Suppressor macrophage treated with lipopolysaccharide for 1 hour (primary cell): ENCODE measurements at places on chromosomes 12 and 14.
A peak's percentile ranks its signal among the peaks of the same experiment; 100 is the strongest.

GRCh38 chr14:102078831-102079699 lies 7.8 kb downstream of the HSP90AA1 start:
- no peak for DNase-seq

GRCh38 chr12:12902036-12902435 lies 10.7 kb downstream of the GPRC5A start:
- DNase-seq = no peak

DNA sequence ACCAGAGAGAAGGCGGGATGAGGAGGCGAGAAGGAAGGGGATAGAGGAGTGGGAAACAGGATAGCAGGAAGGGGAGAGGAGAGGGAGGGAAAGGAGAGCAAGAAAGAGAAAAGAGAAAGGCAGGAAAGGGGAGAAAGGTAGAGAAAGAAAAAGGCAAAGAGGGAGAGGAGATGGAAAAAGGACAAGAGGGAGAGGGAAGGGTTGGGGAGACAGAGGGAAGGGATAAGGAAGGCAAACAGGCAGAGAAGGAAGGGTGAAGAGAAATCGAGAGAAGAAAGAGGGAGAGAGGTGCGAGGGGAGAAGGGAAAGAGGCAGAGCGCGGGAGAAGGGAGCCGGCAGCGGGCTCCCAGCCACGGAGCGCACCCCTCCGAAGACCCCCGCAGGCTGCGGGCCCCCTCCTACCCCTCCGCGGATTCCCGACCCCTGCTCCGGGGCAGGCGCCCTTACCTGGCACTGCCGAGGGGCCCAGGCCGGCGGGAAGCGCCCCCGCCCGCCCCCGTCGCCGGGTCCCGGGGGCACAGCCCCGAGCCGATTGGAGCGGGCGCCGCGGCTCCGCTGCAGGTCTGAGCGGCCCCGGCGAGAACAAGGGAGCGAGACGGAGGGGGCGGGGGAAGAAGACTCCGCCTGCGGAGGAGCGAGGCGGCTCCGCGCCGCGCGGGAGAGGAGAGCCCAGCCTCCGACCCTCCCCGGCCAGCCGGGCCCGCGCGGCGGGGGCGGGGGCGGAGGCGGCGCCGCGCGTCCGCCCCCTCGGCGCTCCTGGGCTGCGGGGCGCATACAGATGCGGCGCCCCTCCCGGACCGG lies at the start of gene CDH24:
CDH24 (minus strand) TSS at position 565 of the 801 bp plus-strand sequence. CDS start 1,787 bp downstream, outside the sequence.
- peak; percentile 52 for DNase-seq

- DNase-seq = no peak
Measured at GRCh38 chr12:2268471-2269286, 215.9 kb downstream of the CACNA1C start.

GRCh38 chr12:61530456-61530855 lies 729.7 kb upstream of the USP15 start:
- DNase-seq = no peak

DNA sequence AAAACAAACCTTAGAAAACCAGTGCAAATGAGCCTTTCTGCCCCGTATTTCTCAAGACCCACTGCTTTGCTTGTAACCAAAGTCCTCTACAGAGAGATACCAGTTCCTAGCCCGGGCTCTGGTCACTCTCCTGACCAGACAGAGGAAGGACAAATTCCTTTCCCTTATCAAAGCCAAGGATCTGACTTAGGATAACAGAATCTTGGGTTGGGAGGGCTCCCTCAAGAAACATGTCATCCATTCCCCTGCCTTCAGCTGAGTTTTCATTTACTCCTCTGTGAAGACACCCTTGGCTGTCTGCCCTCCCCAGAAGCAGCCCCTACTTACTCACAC lies 116.0 kb upstream of the PARP11 start:
- DNase-seq = no peak
